ENCODE measurements at places on chromosomes 1 and 21.

- DNase-seq: no peak
Measured at GRCh38 chr1:200741551-200742207, 3.0 kb downstream of the CAMSAP2 start.

DNA sequence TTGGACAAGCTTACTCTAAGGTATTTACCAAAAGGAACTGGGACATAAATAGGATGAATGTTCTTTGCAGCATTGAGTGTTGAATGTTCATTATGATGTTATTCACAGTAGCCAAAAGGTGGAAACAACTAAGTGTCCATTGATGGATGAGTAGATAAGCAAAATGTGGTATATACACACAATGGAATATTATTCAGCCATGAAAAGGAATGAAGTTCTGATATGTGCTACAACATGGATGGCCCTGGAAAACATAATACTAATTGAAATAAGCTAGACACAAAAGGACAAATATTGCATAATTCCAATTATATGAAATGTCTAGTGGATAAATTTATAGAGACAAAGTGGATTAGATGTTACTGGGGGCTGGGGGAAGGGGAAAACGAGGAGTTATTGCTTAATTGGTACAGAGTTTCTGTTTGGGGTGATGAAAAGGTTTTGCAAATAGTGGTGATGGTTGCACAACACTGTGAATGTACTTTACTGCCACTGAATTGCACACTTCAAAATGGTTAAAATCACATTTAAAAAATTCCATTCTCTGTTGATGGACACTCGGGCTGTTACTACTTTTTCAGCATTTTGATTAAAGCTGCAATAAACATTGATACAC lies 2.9 kb downstream of the MTARC1 start:
- DNase-seq: peak; percentile 28

GRCh38 chr1:228463559-228464455 lies 23.4 kb upstream of the RNF187 start:
- DNase-seq: peak; percentile 20

GRCh38 chr1:179168536-179168935 lies 60.9 kb downstream of the ABL2 start:
- no peak for DNase-seq

DNA sequence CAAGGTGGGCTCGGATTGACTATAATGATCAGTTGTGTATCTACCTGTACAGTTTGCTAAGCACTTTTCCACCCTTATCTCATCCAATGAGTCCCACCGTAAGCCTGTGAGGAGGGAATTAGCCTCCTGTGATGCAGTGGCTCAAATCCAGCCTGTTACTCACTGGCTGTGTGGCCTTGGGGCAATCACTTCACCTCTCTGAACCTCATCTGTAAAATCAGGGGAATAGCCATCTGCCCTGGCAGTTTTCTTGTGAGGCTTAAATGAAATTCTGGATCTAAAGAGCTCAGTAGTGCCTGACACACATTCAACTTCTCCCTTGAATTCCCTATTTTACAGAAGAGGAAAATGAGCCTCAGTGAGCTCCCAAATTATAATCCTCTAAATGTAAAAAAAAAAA lies 7.4 kb upstream of the EXTL1 start:
- no peak for DNase-seq

DNA sequence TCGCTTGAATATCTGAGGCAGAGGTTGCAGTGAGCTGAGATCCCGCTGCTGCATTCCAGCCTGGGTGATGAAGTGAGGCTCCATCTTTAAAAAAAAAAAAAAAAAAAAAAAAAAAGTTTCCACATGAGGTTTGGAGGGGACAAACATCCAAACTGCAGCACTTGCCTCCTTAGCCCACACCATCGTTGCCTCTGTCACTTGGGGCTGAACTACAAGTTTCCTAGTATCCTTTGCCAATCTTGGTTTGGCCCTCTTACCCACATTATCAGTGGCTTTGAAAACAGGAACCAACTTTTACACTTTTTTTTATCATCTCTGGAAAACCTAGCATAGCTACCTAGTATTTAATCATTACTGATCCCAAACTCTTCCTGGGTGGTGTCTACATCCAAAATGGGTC lies 59.2 kb downstream of the CLSTN1 start:
- no peak for DNase-seq

GRCh38 chr1:43121256-43121900 lies 50.7 kb downstream of the EBNA1BP2 start:
- no peak for DNase-seq

- DNase-seq: no peak
Measured at GRCh38 chr1:53552146-53552861, 93.1 kb downstream of the DMRTB1 start.

GRCh38 chr1:37152491-37152890 lies 118.2 kb upstream of the GRIK3 start:
- DNase-seq: no peak

DNA sequence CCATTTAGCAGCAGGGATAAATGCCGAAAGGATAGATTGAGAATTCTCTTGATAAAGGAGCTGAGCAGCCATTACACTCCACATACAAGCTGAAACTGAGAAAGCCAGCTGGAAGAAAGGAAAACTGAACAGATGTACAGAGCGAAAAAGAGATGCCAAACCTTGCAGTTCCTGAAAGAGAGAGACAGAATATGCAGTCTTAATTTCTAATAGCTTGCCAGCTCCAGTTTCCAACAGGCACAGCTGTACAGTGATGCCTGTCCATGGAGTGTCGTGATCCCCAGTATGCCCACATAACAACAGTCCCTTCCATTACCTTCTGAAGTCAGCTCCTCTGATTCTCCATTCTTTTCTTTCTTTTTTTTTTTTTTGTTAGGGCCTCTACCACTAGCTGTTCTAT lies 22.7 kb downstream of the ABL2 start:
- DNase-seq: no peak

- no peak for DNase-seq
Measured at GRCh38 chr1:119302011-119302410, 66.6 kb upstream of the HAO2 start.

DNA sequence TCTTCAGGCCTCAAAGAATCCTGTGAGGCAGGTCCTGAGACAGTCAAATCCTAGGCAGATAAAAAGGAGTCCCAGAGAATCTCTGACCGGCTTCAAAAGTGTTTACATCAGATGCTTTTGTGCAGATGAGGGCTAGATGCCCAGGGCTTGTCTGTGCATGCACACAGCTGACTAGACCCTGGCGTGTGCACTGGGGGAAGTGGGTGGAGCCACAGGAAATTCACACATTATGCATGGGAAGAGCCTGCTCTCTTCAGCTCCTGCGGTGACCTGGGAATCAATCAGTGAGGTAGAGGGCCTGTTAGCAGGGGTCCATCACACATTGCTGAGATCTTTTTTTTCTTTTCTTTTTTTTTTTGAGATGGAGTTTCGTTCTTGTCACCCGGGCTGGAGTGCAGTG lies 36.6 kb upstream of the NHLH2 start:
- peak; percentile 2 for DNase-seq

DNA sequence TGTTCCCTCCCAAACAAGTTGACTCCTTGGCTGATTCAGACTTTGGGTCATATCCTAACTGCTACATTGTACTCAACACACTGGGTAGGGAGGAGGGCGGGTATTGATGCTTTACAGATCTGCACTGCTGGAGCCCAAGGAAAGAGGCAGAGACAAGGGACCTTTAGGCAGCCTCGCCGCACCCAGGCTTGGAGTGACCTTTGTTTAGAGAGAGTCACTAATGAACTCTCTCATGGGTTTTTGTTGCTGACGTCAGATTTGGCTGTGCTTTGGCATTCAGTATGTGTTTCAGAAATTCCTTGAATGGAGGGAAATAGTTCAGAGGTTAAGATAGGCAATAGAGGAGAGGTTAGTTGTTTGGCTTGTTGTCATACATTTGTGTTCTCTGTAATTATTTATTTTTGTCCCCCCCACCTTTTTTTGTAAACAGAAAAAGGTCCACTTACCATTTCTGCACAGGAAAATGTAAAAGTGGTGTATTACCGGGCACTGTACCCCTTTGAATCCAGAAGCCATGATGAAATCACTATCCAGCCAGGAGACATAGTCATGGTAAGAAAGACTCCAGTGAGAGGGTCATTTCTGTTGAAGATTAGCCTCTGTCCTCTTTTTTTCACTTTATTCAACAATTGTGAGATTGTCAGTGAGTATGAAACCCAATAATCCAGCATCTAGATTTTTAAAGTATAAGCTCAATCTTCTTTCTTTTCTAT lies 116.1 kb downstream of the ATP5PO start:
- peak; percentile 41 for DNase-seq

- no peak for DNase-seq
Measured at GRCh38 chr1:27527890-27528817, 38.2 kb upstream of the WASF2 start.

GRCh38 chr1:172138634-172139033 lies 281.9 kb upstream of the C1orf105 start:
- peak; percentile 23 for DNase-seq

GRCh38 chr1:91564888-91565701 lies 64.4 kb downstream of the CDC7 start:
- DNase-seq: peak; percentile 71

- peak; percentile 67 for DNase-seq
Measured at GRCh38 chr1:230877146-230877923, 9.0 kb upstream of the C1orf198 start.

GRCh38 chr1:38560457-38560856 lies 299.1 kb downstream of the RRAGC start:
- no peak for DNase-seq

DNA sequence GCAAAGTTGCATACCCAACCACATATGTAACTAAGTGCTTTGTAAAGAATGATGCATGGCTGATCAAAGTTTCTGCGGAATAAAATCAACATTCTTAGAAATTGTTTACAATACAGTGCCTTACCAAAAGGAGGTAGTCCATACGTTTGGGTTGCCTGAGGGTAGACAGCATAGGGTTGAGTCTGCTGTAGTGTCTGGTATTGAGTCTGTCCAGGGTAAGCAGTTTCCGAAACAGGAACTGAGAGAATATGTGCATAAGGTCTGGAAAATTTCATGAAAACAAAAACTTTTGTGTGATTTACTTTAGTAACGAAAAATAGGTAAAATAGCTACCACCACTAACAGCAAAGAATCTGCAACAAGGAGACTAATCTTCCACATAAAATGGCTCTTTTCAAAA lies 53.0 kb downstream of the EYA3 start:
- no peak for DNase-seq

DNA sequence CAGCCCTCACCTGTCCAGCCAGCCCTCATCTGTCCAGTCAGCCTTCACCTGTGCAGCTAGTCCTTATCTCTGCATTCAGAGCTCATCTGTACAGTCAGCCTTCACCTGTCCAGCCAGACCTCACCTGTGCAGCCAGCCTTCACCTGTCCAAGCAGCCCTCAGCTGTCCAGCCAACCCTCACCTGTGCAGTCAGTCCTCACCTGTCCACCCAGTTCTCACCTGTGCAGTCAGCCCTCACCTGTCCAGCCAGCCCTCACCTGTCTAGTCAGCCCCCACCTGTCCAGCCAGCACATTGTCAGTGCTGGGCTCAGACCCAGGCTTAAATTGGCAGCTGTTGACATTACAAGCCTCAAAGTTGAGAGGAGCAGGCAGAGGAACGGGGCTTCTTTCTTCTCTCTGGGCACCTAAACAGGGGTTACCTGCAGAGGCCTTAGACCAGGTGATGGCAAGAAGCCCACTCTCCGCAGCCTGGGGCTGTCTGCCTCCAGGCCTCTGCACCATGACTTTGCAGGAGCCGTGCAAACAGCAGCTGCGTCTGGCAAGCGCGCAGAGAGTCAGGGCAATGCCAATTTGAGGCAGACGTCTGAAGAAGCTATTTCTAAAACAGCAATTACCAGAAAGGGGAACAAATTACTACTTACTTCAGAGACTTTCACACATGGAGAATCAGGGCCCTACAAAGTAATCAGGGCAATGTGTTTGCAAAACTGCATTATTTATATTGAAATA lies 506.1 kb downstream of the NPHP4 start:
- no peak for DNase-seq

DNA sequence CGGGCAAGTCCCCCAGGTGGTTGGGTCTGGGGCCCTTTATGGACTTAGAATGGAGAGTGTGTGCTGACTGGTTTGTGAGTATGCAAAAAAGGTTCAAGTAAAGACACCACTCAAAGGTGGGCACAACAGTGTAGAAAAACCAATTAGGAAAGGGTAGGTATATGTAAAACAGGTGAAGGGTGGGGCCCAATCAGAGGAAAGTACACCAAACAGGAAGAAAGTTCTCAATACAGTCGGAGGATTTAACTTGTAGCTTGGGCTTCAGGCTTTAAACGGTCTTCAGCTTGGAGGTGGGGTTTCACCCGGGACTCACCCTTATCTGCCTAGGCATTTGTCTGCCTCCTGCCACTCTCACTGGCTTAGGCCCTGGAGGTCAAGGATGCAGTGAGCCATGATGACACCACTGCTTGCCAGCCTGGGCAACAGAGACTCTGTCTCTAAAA lies 6.8 kb upstream of the PUM1 start:
- no peak for DNase-seq

- DNase-seq: no peak
Measured at GRCh38 chr1:67843331-67843730, 10.1 kb upstream of the GNG12 start.

DNA sequence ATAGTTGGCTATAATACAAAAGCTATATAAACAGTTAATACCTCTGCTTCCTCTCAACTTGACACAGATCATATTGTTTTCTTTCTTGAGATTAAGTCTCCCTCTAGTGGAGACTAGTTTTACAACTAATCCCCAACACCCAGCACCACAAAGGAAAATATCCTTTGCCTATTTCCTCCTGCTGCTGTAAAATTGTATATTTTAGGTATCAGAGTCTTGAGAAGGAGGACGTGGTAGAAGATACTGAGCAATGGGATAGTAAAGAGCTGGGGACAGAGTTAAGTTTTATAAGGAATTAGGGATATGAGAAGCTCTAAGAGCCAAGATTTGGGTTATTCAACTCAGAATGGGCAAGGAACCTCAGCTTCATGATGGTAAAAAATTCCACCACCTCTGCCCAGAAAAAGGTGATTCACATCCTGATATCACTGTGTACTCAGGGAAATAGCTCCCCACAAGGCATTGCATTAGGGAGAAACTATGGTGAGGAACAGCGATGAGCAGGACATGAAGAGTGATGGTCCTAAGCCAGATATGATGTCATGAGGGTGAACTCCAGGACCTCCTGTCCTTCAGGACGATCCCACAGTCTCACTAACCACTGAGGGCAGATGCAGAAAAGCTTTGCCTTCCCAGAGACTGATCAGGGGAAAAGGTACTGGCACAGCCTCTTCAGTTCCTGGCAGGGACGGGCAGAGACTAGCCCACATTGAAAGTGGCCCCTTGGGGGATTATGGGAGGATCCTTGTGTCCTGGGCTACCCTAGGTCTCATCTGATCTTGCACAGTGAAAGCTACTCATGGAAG lies 14.7 kb upstream of the CFAP126 start:
- peak; percentile 88 for DNase-seq

GRCh38 chr1:244289991-244290785 lies 161.5 kb downstream of the ADSS2 start:
- DNase-seq: no peak

DNA sequence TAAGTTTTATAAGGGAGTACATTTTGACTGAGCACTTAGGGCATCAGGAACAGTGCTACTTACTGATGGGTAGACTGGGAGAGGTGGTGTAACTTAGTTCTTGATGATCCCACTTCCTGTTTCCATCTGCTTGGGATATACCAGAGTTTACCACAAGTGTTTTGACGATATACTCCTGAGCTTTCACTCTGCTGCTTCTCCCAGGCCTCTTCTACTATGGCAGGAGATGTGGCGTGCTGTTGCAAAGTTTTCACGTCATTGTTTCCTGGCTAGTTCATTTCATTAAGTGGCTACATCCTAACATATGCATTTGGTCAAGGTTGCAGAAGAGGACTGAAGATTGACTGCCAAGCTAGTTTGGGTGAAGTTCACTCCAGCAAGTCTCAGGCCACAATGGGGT lies 41.3 kb upstream of the LAMC2 start:
- DNase-seq: no peak

GRCh38 chr1:203083463-203083921 lies 2.3 kb downstream of the MYOG start:
- no peak for DNase-seq
